Stimulated activated CD8-positive, alpha-beta memory T cell treated with anti-CD3 and anti-CD28 coated beads, Interleukin-7, amount 100 ng/mL, for 4 hours (primary cell): ENCODE measurements at places on chromosomes 11 and 22.
A peak's percentile ranks its signal among the peaks of the same experiment; 100 is the strongest.

DNA sequence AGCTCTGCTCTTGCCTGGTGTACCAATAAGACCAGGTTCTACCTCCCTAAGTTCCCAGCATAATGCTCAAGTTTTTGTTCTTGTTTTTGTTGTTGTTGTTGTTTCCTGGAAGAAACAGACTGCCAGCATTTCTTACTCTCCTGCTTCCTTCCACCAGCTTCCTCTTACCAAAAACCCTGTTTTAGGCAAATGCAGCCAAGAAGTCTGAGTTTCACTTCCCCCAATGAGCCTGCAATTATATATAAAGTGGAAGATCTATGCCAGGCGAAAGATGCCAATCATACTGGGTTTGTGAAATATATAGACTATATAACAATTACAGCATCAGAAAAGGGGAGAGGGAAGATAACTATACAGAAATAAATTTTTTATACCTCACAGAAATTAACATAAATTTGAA lies 931.5 kb upstream of the FAT3 start:
- DNase-seq: no peak

GRCh38 chr11:111399187-111400031 lies 20.3 kb upstream of the POU2AF1 start:
- no peak for DNase-seq

GRCh38 chr11:69309631-69310280 lies 15.8 kb downstream of the MYEOV start:
- no peak for DNase-seq

GRCh38 chr11:46106530-46107407 lies 14.5 kb downstream of the PHF21A start:
- DNase-seq: no peak

GRCh38 chr11:45041596-45041995 lies 90.9 kb upstream of the TP53I11 start:
- no peak for DNase-seq

- no peak for DNase-seq
Measured at GRCh38 chr11:127598476-127598875, 597.9 kb upstream of the KIRREL3 start.

DNA sequence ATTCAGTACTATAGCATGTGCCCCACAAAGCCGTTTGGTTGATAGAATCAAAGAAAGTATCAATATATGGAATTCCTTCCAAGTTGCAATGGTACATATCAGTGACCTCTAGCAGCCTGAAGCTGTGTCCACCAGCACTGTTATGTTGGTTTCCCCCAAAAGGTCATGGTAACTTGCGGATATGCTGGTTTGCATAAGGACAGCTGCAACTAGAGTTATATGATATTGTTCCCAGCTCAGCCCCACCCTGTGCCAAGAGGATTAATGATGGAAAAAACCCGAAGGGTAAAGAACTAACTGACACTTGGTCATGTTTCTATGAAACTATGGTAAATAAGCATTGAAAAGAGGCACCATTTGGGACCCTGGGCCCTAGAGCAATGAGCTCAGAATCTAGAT lies 93.5 kb downstream of the PDHX start:
- no peak for DNase-seq

DNA sequence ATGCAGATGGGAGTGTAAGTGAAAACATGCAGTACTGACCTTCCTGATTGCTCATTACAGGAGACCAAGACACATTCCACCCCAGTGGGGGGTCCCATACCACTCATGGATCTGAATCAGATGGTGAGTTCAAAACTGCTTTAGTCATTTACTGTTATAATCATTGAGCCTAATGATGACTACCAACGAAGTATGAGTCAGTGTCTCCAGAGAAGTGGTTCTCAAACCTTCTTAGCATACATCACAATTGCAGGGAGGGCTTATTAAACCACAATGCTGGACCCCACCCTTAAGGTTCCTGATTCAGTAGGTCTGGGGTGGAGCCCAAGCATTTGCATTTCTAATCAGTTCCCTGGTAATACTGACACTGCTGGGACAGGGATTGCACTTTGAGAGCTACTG lies 75.8 kb downstream of the CD44 start:
- DNase-seq: peak; percentile 32

- DNase-seq: peak; percentile 35
Measured at GRCh38 chr11:63999349-64000025, 13.2 kb downstream of the OTUB1 start.

GRCh38 chr11:33227578-33228261 lies 29.5 kb upstream of the HIPK3 start:
- DNase-seq: no peak

DNA sequence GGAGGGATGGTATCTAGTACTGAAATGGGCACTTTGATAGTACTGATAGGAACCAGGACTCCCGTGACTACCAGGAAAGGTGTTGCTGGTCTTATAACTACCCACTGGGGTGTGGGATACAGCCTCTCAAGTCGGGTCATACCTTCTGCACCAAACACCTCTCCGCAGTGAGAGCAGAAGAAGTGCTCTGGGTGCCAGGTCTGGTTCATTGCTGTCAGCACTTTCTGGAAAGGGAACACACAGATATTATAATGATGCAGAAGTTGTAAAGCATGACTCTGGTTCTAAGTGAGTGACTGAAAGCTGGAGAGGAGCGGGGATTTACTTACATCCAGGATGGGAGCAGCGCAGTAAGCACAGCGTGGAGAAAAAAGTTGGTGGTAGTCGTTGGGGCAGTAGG lies 26.0 kb downstream of the LPXN start:
- DNase-seq: no peak

- DNase-seq: no peak
Measured at GRCh38 chr11:65440831-65441499, 18.4 kb downstream of the NEAT1 start.
